CD4-positive, alpha-beta T cell treated with Interleukin-4 for 4 hours (primary cell): ENCODE measurements at places on chromosomes 4 and X.

- DNase-seq, result no peak
Measured at GRCh38 chr4:8303485-8304281, 34.1 kb downstream of the HTRA3 start.

- no peak for DNase-seq
Measured at GRCh38 chrX:104282166-104282725, 27.5 kb upstream of the ESX1 start.

GRCh38 chr4:96063639-96064038 lies 223.7 kb downstream of the PDHA2 start:
- DNase-seq, result no peak

DNA sequence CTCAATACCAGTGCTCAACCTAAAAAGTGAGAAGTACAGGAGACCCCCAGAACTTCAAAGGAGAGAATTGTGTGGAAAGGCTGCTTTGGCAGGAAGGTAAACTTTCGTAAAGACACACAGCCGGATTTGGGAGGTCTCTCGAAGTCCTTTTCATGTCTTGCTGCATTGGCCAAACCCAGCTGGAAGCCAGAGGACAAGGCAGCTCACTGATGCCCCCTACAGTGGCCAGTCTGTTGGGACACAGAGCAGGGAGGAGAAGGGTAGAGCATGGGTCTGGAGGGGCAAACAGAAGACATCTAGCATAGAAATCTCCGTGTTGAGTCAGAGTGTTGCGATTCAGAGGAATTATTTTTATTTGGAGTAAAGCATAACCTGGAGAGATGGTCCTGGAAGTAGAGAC lies 198.9 kb downstream of the ANK2 start:
- DNase-seq, result no peak

- DNase-seq, result no peak
Measured at GRCh38 chr4:604131-604530, 21.2 kb upstream of the PDE6B start.

DNA sequence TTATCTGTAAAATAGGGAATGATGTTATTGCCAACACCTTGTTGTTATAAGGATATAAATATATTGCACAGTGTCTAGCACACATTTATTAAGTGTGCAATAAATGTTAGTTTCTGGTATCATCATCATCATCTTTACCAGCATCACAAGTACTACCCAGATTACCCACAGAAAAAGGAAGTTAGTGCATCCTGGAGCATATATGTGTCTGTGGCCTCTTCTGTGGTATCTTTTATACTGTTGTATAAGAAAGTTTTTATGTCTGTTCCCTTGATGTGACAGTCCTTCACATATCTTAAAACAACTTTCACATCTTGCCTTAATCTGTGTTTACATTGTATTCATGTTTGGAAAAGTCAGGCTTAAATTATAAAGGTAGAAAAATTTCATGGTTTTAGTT lies 10.0 kb downstream of the EXOSC9 start:
- no peak for DNase-seq

DNA sequence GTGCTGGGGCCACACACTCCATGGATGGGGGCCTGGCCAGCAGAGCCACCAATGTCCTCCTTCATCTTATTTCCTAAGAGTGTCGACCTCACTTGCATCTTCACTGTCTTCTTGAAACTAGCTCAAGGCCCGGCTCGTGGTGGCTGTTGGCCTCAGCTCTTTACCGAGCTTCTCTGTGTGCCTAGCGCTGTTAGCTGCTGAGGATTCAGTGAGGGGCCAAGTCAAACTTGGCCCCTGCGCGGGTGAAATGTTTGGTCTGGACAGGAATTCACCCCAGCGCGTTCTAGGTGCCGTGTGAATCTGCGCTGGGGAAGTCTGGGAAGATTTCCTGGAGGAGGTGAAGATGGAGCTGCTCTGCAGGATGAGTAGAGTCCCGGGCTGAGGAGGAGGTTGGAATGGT lies 8.5 kb downstream of the SORCS2 start:
- no peak for DNase-seq

DNA sequence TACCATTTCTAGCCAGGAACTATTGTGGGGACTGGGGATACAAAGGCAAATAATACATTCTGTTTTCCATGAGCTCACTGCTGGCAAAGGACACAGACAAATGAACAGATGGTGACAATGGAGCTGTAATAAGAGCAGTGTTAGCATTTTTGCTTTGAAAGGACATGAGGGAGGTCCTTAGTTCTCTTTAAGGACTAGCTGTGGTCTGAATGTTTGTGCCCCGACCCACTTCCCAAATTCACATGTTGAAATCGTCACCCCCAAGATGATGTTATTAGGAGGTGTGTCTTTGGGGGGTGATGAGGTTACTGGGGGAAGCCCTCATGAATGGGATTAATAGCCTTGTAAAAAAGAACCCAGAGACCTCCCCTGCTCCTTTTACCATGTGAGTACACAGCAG lies 30.3 kb downstream of the CCNG2 start:
- no peak for DNase-seq

- no peak for DNase-seq
Measured at GRCh38 chrX:118498351-118498750, 2.7 kb downstream of the DOCK11 start.

GRCh38 chrX:130793975-130794374 lies 109.0 kb downstream of the ENOX2 start:
- DNase-seq, result no peak

GRCh38 chrX:68571292-68571609 lies 72.4 kb downstream of the YIPF6 start:
- DNase-seq, result no peak

- no peak for DNase-seq
Measured at GRCh38 chr4:6239968-6240367, 29.7 kb upstream of the WFS1 start.

DNA sequence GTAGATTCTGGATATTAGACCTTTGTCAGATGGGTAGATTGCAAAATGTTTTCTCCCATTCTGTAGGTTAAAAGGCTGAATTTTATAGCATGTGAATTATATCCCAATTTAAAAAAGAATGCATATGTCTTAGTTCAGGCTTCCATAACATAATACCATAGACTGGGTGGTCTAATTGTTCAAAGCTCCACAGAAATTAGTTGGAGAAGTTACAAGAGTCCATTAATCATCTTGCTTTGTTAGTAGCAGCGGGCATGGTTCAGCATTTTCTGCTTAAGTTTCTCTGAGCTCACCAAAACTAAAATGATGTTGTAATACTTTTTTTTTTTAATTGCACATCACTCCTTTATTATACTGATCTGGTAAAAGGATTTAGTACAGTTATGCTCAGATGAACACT lies 1.8 kb downstream of the PGAM4 start:
- no peak for DNase-seq

GRCh38 chr4:142519342-142519741 lies 326.8 kb downstream of the INPP4B start:
- DNase-seq, result no peak

DNA sequence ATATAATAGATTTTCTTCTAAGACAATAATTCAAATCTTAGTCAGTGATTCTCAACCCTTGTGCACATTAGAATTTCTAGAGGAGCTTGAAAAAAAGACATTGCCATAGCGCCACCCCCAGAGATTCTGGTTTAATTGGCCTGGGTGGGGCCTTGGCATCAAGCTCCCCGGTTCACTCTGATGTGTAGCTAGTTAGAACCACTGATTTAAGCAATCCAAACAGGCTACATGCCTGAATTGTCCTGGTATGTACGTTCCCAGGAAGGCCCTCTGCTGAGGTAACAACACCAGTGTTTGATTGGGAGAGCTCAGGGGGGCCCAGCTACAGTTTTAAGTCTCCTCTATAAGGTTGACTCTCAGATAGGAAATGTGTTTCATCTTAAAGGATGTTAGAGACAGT lies 1.3 kb upstream of the ATP10D start:
- DNase-seq, result no peak

- DNase-seq, result no peak
Measured at GRCh38 chr4:107799669-107800450, 24.9 kb upstream of the SGMS2 start.

DNA sequence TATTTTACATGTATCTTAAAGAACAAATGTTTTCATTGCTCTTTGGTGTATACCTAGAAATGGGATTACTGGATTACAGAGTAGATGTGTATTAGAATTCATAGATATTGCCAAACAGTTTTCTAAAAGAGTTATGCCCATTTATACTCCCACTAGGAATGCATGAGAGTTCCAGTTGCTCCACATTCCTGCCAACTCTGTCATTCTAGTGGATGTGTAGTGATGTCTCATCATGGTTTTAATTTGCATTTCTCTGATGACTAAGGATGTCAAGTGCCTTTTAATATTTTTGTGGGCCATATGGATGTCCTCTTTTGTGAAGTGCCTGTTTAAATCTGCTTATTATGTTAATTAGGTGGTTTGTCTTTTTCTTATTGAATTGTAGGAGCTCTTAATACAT lies 65.6 kb upstream of the BMP2K start:
- DNase-seq, result no peak
